ENCODE measurements at places on chromosomes 2 and 18.

- DNase-seq = no peak
Observed at GRCh38 chr2:196182439-196183171, 11.2 kb upstream of the STK17B start.

DNA sequence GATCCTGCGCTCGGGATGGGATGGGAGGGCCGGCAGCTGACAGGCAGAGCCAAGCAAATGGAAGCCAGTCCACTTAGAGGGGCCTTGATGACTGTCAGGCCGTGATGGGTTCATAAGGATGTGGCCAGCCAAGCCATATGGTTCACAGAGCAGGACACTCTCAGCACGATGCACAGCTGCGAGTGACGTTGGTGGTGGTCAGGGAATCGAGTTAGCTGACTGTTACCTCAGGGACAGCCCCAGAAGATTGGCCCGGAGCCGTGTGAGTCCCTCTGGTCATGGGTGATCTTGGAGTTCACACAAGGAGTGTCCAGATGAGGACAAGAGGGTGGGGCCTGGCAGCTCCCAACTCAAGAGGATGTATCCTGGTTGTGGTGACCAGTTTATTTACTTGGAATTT lies 70.2 kb downstream of the TPGS2 start:
- no peak for DNase-seq

DNA sequence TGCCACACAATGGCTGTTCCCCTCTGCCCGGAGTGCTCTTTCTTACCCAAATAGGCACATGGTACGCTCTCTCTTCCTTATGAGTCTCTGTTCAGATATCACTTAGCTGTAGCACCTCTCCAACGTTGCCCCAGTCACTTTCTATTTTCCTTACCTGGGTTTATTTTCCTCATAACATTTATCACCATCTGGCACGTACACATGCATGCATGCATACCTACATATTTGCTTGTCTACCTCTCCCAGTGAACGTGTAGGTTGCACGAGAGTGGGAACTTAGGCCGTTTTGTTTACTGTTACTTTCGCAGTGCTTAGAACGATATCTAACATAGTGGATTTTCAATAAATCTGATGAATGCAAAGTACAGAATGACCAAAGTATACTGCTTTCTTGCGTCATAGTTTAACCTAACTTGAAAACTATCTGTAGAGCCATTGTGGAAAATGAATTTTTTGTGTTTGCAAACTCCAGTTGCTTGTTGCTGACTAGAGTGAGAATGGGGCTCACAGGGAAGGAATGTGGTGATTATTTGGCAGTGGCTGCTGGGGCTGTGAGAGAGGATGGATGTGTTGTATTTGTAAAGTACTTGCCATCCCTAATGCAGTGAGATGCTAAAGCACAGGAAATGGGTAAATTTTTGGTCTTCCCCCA lies 47.1 kb downstream of the ACSL3 start:
- no peak for DNase-seq

- DNase-seq = no peak
Observed at GRCh38 chr18:27540111-27540510, 355.0 kb upstream of the CHST9 start.

DNA sequence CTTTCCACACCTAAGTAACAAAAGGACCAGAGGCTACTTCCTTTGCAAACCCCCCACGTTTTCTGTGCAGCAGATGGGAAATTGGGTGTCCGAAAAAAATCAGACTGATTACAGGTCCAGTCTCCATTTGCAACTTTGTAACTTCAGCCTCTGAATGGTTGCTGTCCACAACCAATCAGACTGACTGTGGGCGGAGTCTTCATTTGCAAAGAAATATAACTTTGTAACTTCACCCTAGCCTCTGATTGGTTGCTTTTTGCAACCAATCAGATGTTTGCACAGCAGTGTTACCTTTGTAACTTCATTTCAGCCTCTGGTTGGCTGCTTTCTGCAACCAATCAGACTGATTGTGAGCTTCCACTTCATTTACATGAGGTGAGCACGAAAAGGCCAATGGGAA lies 27.8 kb upstream of the CACNB4 start:
- no peak for DNase-seq

DNA sequence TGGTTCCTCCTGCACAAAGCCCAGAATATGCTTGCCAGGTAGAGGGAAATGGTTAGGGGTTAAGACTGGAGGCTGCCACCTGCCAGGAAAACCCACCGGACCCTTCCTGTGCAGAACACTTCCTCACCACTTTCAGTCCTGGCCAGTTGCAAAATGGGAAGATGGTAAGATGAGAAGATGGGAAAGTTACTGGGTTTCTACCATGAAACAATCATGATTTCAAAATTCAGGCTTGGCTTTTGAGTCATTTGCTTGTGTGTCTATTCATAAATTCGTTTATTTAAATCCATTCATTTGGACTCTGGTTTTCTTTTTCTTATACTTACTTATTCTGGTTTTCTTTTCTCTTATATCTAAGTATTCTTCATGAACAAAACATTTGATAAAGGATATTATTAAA lies 7.2 kb downstream of the BMP10 start:
- no peak for DNase-seq

GRCh38 chr2:72138921-72139381 lies 8.7 kb downstream of the CYP26B1 start:
- DNase-seq = no peak

GRCh38 chr2:197813093-197813787 lies 8.8 kb downstream of the PLCL1 start:
- no peak for DNase-seq

DNA sequence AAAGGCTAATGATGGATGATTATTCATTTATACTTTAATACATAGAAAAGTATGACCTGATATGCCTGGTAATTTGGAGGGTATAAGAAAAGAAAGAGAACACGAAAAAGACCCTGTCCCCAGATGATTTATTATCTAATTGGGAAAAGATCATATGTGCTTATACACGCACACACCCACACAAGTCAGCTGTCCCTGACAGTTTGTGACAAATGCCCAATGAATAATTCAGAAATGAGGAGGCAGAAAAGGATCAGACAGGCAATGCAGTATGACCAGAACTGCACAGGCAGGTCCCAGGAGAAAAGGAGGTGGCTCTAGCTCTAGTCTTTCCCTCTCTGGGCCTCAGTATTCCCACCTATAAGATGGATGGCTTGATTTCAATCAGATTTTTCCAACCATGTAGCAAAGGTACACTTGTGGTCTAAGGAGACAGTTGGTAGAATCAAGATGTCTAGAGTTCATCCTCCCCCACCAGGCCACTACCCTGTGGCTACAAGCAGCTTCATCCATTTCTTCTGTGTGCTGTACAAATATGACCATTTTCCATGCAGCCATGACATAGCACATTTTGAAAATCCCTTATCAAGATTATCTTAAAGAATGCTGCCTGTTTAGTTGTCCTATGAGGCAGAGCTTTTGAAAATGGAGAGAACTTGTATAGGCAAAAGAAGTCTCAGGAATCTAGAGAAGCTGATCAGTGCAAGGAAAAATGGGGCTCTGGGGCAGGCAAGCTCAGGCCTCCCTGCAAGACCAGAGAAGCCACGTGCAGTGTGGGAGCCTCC lies 19.7 kb downstream of the CYRIA start:
- no peak for DNase-seq

GRCh38 chr2:9742601-9743000 lies 100.7 kb upstream of the TAF1B start:
- no peak for DNase-seq

- no peak for DNase-seq
Observed at GRCh38 chr18:73785300-73785699, 362.3 kb downstream of the FBXO15 start.

- no peak for DNase-seq
Observed at GRCh38 chr2:182482511-182482910, 55.7 kb upstream of the PDE1A start.

GRCh38 chr2:73536133-73536840 lies 105.9 kb downstream of the NAT8 start:
- DNase-seq = no peak

- no peak for DNase-seq
Observed at GRCh38 chr2:105750735-105751134, 6.0 kb downstream of the NCK2 start.

GRCh38 chr18:23616258-23616657 lies 30.0 kb upstream of the NPC1 start:
- DNase-seq = no peak

DNA sequence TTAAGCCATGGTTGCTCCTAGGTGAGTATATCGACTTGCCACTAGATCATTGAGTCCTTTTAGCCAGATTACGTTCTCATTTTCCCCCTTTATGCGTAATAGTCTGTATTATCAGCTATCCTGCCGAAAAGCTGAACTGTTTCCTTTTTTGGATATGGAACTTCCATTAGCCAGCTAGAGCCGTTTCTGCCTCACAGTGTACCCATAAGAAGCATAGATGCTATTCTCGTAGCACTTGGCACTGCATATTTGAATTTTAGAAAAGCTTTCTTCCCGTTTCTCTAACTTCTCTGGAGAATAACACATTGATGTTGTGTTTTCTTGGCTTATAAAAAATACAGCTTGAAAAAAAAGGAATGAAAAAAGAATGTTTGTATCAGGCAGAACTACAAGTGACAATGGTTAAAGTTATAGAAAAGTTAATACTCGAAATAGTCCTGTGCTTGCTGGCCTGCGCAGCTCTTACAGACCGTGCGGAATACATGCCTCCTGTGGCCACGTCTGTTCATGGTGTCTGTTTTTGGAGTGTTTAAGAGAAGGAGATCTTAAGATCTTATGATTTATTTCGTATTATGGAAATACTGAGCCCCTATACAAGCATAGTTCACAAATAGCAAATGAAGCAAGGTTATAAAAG lies 710 bp downstream of the DUSP19 start:
- DNase-seq = no peak

GRCh38 chr2:200199005-200199404 lies 107.5 kb upstream of the SPATS2L start:
- no peak for DNase-seq

GRCh38 chr2:197875763-197876162 lies 71.4 kb downstream of the PLCL1 start:
- DNase-seq = no peak

- DNase-seq = no peak
Observed at GRCh38 chr2:110115291-110116032, at the start of gene MALL. Gene MALL (minus strand): TSS chr2:110115822. CDS start chr2:110115792, 30 bp downstream.

GRCh38 chr18:10119528-10119927 lies 205.7 kb downstream of the VAPA start:
- no peak for DNase-seq

GRCh38 chr18:37243741-37244140 lies 321.9 kb downstream of the CELF4 start:
- no peak for DNase-seq

DNA sequence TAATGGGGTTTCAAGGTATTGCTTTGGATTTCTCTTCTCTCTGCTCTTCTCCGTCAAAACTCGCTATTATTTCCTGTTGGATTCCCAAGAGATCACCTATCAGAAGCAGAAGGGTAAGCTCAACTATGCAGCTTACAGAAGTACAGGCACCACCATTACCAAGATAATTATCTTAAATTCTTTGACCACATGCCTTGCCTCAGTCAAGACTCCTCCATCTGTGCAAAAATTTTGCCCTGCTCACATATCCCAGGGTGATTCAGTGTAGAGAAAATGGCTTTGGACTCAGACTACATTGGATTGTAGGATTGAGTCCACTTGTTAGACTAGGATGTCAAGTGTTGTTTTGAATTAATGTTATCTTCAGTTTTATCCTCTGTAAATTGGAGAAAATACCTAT lies 698.7 kb downstream of the TDRD15 start:
- DNase-seq = no peak

GRCh38 chr18:13265911-13266217 lies 47.3 kb downstream of the LDLRAD4 start:
- no peak for DNase-seq

DNA sequence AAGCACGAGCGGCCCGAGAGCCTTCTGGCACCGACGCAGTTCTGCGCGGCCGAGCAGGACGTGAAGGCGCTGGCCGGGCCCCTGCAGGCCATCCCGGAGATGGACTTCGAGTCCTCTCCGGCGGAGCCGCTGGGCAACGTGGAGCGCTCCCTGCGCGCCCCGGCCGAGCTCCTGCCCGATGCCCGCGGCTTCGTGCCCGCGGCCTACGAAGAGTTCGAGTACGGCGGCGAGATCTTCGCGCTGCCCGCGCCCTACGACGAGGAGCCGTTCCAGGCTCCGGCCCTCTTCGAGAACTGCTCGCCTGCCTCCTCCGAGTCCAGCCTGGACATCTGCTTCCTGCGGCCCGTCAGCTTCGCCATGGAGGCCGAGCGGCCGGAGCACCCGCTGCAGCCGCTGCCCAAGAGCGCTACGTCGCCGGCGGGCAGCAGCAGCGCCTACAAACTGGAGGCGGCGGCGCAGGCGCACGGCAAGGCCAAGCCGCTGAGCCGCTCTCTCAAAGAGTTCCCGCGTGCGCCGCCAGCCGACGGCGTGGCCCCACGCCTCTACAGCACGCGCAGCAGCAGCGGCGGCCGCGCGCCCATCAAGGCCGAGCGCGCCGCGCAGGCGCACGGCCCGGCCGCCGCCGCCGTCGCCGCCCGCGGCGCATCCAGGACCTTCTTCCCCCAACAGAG lies 70.4 kb downstream of the ARHGEF33 start:
- peak; percentile 54 for DNase-seq

GRCh38 chr18:45171679-45172191 lies 443.5 kb upstream of the SLC14A2 start:
- no peak for DNase-seq

DNA sequence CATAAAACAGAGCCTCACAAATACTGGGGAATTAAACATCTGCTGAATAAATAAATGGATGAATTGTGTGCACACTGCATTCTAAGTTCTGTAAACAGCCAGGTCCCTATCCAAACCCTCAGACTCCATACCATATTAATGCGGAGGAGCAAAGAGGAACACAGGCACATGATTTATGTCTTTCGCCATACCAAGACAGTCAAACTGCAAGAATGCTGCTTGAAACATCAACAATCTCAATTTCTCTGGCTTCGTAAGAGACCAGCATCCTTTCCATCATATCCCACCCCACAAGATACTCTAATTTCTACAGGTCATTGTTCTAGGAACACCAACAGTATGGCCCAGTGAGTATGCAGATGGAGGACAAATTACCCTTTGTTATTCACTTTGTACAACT lies 15.0 kb downstream of the KANSL3 start:
- no peak for DNase-seq

GRCh38 chr2:220736778-220737177 lies 835.3 kb downstream of the EPHA4 start:
- DNase-seq = no peak

- no peak for DNase-seq
Observed at GRCh38 chr2:65686928-65687521, 254.6 kb upstream of the SPRED2 start.

DNA sequence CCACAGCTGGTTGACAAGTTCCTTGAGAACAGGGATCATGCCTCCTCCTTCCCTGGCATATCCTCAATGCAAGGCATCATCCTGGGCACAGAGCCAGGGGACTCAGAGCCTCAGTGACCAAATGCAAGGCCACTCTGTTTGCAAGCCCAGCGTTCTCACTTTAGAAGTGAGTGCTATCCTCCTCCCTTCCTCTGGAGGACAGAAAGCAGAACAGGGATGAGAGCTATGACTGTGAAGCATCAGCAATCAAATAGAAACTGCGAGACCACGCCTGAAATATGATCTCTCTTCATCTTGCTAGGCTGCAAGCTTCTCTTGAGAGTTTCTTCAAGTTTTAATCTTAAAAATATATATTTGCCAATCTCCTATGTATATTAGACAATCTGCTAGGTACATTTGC lies 119.8 kb downstream of the LRATD1 start:
- DNase-seq = no peak
